ENCODE measurements at places on chromosomes 5 and 9.

DNA sequence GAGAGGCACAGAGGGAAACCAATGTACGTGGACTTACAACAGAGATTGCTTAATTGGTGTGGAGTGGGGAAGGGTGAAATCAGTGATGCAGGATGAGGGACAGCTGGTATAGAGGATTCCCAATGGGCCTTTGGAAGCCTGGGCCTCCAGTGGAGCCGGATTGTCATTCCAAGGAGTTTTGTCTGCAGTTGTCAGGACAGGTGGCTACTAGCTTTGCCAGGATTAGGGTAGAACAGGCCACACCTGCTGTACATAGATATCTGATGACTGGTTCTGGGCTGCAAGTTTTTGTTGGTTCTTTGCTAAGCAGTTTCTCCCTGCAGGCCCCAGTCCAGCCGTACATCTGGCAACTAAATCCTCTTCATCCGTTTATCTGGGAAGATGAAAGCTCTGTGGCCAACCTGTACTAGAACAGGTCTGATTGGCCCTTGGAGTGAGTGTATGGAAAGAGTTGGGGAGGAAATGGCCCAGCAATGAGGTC lies 4.2 kb downstream of the SKP2 start:
- no peak for DNase-seq

DNA sequence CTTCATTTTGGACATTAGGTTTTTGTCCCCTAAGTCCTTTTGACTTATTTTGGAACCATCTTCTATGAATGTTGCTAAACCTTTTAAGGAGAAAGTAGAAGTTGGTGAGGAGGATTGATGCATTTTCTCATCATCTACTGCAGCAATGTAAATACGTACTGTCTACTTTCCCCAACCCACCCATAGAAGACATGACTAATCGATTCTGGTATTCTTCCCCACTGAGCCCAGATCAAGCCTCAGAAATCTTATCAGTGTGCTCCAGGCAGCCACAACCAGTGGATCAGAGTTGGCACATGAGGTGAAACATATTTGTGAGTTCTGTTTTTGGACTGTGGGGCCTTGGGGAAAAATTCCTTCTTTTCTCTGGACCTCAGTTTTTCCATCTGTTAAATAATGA lies 57.7 kb downstream of the FGF18 start:
- no peak for DNase-seq

- DNase-seq, result no peak
Measured at GRCh38 chr9:22065431-22066200, 56.5 kb upstream of the CDKN2B start.

- no peak for DNase-seq
Measured at GRCh38 chr9:78371981-78372380, 75.1 kb downstream of the PSAT1 start.

- no peak for DNase-seq
Measured at GRCh38 chr9:93299418-93300174, 115.7 kb downstream of the WNK2 start.

- DNase-seq, result no peak
Measured at GRCh38 chr5:80119372-80119771, 84.2 kb downstream of the THBS4 start.

DNA sequence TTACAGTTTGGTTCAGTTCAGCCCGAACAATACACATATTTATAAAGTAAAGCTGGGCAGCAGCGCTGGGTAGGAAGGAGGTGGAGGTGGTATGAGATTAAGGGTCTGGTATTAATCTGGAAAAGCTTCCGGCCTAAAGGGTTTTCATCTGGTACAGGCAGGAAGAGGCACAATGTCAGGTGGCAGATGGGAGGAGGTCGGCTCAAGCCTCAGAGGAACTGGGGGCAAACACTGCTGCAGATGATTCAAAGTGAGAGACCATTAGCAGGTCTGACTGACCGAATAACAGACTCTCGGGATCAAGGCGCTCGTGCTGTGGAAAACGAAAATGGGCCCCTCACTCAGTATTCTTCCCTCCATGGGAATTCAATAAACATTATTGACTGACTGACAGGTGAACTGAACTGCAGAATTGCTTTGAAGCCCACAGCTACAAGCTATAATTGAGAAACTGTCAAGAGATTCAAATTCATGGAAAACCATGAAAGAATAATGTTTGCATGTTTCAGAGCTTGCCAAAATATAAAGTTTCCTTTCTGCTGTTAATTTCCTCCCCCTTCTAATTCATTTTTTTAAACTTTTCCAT lies 75.3 kb downstream of the TMEM167A start:
- no peak for DNase-seq

- DNase-seq, result no peak
Measured at GRCh38 chr9:88746029-88746742, 211.2 kb downstream of the NXNL2 start.

- DNase-seq, result no peak
Measured at GRCh38 chr9:124110307-124110915, 98.8 kb downstream of the LHX2 start.

DNA sequence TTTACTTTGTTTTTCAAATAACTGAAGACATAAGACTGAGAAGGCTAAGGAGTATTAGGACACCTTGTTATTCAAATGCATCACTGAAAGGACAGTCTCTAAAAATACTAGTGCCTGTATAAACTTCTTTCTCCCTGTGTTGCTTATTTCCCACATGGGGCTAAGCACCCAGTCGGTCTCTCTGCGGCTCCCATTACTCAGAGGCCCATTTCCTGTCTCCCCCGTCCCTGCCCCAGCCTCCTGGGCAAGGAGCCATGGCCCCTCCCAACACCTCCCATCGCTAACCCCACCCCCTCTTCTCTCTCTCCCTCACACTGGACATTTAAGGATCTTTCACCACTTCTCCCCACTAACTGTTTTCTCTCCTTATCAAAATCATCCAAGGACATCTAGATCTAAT lies 81.9 kb downstream of the EBF1 start:
- DNase-seq, result peak; percentile 69

GRCh38 chr5:172506251-172506650 lies 51.9 kb upstream of the SH3PXD2B start:
- DNase-seq, result no peak
